ENCODE measurements at places on chromosomes 13 and 19. TPM values are rescaled to one million over a fixed set of nuclear protein-coding genes. Genes with fewer than 3 reads are reported as not detected.

The VAV1 gene
- 31.6 TPM for total RNA-seq

The TBC1D17 gene
- 57.1 TPM for total RNA-seq

The SOX21 gene
- total RNA-seq, result 0.26 TPM

The ZNF888 gene
- total RNA-seq, result 9.1 TPM

The ZNF586 gene
- 18.5 TPM for total RNA-seq

The PALM3 gene
- total RNA-seq, result 10.0 TPM

The SYNGR4 gene
- total RNA-seq, result not detected
